ENCODE measurements at places on chromosomes 7 and 10.

DNA sequence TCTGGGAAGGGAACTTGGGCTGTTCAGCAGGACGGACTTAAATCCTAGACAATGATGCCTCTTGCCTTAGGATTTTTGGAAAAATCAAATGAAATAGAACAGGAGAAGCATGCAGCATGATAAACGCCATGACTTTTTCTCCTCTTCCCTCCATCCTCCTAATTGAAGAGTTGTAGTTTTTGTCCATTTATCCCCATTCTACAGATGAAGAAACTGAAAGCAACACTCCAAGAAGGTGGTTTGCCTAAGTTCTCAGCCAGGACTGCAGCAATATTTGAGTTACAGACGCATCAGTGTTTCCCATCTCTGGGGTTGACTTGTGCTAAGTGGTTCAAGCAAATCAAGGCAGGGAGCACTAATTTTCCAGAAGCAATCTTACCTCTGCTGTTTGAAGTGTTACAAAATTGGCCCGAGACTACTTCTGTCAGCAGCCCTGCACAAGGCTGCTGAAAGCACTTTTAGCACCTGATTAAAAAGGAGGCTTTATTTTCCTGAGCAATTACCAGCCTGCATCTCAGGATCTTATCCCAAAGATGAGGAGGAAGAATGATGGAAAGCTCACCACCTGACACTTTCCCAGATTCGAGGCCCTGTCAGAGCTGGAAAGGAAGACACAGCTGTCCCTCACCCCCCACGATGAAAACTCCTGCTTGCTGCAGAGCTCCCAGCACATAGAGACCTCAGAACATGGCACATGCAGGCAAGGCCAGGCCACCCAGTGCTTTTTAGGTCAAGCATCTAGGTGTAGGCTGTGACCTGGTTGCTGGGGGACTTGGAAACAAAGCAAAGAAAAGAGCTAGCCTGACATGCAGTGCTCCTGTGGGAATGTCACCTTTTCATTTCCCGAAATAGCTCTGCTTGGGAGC is 19.7 kb upstream of the C10orf71 start:
- DNase-seq, result no peak

- DNase-seq, result no peak
These were observed 1599.9 kb upstream of the LRRTM3 start for GRCh38 chr10:65325913-65326312.

DNA sequence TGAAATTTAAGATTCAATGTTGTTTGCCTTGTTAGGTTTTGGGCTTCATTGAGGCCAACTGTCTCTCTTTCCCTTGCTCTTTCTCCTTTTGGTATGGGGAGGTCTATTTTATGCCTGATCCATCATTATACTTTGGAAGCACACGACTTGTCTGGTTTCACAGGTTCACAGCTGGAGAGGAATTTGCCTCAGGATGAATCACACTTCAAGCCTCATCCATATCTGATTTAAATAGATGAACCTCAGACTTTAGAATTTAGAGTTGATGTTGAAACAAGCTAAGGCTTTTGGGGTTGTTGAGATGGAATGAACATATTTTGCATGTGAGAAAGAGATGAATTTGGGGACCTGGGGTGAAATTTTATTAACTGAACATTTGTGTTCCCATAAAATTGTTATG is 150.5 kb upstream of the IGFBP3 start:
- DNase-seq, result no peak

DNA sequence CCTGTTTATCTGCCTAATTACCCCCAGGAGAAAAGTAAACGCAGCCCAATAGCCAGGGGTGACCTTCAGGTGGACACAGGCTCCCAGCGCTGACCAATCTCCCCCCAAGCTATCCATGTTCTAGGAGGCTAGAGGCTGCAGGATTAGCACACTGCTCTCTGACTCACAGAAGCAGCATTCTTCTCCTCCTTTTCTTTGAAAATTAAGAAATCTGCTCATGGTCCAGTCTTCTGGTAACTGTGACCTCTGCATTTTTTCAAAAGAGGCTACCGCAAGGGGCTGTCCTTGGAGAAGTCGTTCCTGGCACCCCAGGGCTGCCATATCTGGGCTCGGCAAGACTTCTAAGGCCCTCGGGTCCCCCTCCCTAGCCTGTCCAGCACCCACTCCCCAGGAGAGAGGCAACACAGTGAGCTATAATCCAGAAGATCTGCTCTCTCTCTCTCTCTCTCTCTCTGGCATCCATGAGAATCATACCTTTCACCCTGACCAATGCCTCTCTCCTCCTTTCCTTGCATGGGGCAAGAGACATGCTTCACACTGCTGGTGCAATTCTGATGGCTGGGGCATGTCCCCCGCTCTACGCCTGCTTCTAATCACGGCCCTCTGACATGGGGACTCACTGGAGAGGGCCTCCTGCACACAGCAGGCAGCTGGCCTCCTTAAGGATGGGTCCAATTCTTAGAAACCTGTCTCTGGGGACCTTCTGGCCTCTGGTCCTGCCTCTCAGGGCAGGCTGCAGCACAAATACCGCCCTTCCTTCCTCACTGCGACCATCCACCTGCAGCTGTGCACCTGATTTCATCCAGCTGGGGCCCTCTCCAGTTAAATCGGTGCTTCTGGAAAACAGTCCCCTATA is 27.3 kb downstream of the ANXA11 start:
- no peak for DNase-seq

- DNase-seq, result no peak
These were observed 293.7 kb downstream of the POU6F2 start for GRCh38 chr7:39271402-39271801.

GRCh38 chr10:104492329-104492940 is 138.8 kb downstream of the CFAP58 start:
- no peak for DNase-seq

DNA sequence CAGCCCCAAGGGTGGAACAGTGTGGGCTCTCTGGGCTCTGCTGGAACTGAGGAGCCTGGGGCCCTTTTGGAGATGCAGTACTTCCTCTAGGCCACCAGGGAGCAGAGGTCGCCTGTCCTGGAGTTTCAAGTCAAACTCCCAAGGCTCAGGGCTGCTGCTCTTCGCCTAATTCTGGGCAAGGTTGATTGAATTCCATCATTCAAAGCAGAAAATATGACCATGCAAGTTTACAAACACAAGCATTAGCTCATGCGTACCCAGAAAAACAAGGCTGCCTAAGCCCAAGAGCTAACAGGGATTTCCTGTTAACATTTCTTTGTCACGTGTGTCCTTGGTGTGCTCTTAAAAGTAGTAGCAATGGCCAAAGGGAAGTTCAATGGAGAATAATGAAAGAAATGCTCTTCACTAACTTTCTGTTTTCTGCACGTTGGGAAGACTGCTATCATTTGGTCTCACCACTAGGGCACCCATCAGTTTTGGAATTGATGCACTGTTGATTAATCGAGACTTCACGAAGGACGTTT is 20.1 kb downstream of the LDB3 start:
- peak; percentile 36 for DNase-seq

GRCh38 chr10:54120806-54121205 is 680.2 kb downstream of the PCDH15 start:
- DNase-seq, result no peak

- no peak for DNase-seq
These were observed 10.0 kb downstream of the MTURN start for GRCh38 chr7:30144657-30145306.

- DNase-seq, result no peak
These were observed 22.1 kb downstream of the RAMP3 start for GRCh38 chr7:45179666-45180065.

DNA sequence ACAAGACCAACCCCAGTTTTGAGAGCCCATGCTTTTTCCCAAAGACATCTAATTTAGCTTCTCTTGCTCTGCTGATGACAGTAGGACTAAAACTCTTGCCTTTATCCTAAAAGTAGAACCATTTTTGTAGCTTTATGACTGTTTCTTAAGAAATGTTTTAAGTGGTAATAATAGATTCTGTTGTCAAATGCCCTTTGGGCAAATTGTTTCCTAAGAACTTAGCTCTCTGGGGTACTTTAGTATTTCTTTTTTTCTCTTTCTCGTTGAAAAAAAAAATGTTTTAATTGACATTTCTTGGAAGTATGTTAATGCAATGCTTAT is 157.4 kb downstream of the ARID5B start:
- DNase-seq, result no peak

- DNase-seq, result no peak
These were observed 254.3 kb downstream of the DYNC1I1 start for GRCh38 chr7:96026611-96027010.

DNA sequence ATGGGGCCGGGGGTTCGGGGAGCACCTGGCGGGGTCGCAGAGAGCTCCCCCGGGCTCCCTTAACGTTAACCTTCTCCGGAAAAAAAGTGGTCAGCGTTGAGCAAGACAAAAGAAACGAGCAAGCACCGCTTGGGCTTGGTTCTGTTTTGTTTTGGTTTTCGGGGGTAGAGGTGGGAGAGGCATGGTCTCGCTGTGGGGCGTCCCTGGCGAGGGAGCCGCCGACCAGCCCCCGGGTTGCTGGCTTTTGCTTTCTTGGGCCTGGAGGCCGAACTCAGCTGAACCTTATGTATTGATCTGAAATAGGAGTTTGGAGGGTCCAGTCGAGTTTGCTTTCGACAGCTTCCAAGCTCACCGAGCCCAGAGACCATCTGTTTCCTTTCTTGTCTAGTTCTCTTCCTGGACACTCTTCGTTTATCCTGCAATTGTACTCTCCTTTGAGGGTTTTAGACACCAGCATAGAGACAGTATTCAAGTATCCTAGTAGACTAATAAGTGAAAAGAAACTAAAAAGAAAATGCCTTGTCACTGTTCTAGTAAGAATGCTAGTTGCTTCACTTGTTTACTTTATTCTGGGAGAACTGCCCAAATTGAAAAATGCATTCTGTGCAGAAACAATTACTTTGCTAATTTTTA is 980 bp downstream of the FHIP2A start:
- peak; percentile 46 for DNase-seq

- no peak for DNase-seq
These were observed 582.9 kb upstream of the ANKRD30A start for GRCh38 chr10:36542493-36542892.

DNA sequence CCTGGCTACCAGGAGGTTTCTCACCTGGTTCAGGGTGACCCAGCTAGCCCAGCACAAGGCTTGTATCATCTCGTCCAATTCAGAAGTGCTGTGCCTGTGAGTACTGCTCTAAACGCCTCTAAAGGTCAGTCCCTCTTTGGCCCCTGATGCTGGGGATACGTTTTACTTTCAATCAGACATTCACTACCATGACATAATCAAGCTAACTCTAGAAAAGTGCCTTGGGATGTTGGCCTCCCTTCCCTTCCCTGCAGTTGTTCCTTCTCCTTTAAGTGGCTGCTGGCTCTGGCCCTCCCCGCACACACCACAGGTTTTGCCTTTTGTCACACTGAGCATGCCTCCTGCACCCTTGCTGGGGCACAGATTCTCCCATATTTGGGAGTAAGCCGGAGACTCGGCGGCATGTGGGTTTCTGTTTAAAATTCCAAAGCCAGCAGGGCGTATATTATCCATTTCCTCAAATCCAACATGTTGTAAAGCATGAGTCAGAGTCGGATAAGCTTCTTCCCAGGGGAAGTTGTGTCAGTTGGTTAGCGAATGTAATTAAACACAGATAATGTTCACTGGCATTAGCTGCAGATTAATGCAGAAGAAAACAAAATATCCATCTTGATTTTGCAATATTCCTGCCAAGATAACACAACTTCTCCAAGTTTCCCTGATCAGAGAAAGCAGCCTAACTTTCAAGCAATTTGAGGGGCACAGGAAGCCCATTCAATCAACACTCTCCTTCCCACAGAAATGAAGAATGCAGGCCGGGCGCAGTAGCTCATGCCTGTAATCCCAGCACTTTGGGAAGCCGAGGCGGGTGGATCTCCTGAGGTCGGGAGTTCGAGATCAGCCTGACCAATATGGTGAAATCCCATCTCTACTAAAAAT is 31.8 kb upstream of the VCL start:
- DNase-seq, result no peak

DNA sequence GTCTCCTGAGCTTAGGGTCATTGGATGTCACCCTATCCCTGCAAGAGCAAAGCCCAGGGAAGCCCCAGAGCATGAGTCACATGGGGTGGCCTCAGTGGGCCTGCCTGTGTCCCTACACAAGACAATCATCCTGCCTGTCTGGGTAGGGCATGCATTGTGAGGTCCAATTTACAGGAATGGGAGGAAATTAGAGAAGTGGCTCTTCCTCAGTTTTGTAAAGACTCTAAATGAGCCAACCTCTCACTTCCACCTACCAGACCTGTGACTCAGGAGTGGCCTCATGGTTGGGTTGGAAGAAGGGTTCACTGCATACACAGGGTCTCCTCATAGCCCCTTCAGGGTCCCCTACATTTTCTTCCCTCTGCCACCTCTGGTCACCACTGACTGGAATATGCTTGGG is 43.6 kb upstream of the SMNDC1 start:
- no peak for DNase-seq

- no peak for DNase-seq
These were observed 116.9 kb upstream of the ANLN start for GRCh38 chr7:36272567-36273269.

- DNase-seq, result no peak
These were observed 536.0 kb upstream of the GALNT17 start for GRCh38 chr7:70595755-70596597.

GRCh38 chr7:140314573-140315480 is 83.5 kb downstream of the SLC37A3 start:
- DNase-seq, result no peak

- DNase-seq, result no peak
These were observed 10.4 kb upstream of the PIP4K2A start for GRCh38 chr10:22724773-22725172.

GRCh38 chr10:51139176-51139575 is 64.9 kb downstream of the PRKG1 start:
- no peak for DNase-seq

- DNase-seq, result no peak
These were observed at the start of gene SLC26A4 for GRCh38 chr7:107660381-107661080. Gene SLC26A4, plus strand, starts transcription at chr7:107660828. Its CDS starts 814 bp downstream, at chr7:107661642.

- DNase-seq, result no peak
These were observed 1138.6 kb upstream of the SORCS1 start for GRCh38 chr10:108303149-108303548.

GRCh38 chr10:117248750-117249465 is 8.0 kb downstream of the SLC18A2 start:
- no peak for DNase-seq

GRCh38 chr10:84095811-84096497 is 43.4 kb upstream of the GHITM start:
- no peak for DNase-seq

DNA sequence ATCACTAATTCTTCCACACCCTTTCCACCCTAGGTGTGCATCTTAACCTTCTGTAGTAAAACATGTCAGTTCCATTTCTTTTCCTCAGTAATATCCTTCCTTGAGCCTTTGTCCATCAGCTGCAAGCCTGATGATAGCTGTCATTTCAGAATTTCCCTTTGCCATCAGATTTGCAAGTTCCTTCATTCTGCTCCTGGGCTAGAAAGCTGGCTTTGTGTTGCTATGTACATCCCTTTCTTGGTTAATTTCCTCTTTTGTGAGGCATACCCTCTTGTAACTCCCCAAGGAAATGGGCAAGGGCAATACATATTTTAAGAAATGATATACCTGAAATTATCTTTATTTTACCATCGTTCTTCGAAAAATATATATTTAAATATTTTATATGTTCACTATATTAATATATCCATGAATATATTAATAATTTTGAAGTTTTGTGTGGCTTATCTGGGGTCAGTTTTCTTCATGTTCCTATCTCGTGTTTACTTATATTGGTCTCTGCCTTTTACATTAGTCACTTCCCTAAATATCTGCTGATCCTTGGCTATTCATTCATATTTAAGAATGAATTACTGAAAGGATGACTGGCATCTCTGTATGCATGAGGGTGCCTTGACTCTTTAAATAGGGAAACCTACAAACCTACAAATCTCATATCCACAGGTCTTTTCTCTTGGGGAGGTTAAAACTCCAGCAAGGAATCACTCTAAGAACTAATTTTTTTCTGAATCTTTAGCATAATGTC is 143.8 kb downstream of the ZNF22 start:
- no peak for DNase-seq

- DNase-seq, result no peak
These were observed 104.5 kb downstream of the NRCAM start for GRCh38 chr7:108351729-108352131.

- no peak for DNase-seq
These were observed 358.5 kb upstream of the ANKRD30A start for GRCh38 chr10:36766940-36767339.
